ENCODE measurements at places on chromosomes 2 and 18.

DNA sequence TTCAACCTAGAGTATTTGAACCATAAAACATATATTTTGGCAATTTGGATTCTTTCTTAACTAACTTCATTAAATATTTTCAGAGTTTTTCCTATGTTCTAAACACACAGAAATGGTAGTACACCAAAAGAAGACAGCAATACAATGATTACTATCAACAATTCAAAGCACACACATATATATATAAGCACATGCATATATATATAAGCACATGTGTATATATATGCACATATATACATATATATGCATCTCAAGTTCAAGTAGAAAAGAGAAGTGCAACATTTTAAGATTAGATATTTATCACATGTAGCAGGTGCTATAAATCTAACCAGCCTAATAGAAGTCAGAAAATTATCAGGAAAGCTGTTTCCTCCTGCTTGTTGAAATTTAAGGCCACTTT is 320.9 kb upstream of the FSIP2 start:
- DNase-seq: no peak

DNA sequence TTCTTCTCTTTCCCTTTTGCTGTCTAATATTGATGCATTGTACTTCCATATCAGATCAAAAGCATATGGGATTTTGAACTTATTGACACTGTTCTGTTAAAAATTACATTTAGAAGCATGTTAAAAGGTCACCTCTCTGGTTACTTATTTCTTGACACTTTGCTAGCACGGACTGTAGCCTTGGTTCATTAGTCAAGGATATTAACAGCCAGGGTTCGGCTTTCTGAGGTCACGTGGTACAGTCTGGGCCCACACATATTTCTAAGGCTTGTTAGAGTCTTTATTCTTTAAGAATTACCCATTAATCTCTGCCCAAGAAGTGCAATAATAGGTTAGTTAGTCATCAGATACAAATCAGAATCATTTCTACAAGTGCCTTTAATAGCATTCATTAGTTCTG is 1035.8 kb upstream of the FANCL start:
- DNase-seq: no peak

DNA sequence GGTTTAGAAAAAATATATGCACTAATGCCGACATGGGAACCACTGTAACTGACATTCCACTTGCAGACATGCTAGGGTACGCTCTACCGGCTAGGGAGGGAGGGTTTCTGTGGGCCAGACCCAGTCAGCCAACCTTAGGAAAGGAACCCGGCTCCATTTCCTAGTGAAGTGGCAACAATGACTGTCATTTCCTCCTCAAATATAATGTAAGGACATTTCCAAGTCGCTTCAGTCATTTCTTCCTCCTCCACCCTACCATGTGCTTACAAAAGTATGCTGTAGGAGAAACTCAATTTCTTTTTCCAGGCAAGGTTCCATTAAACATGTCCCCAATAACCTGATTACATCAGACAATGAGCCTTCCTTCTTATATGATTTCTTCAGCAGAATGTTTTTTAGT is 64.3 kb upstream of the PSMD14 start:
- DNase-seq: no peak

GRCh38 chr2:3427272-3427671 is 47.8 kb downstream of the TRAPPC12 start:
- DNase-seq: no peak
